ENCODE measurements at places on chromosomes 12 and 14.

GRCh38 chr12:62631471-62632410 is 165.1 kb downstream of the MON2 start:
- peak; percentile 99 for DNase-seq

DNA sequence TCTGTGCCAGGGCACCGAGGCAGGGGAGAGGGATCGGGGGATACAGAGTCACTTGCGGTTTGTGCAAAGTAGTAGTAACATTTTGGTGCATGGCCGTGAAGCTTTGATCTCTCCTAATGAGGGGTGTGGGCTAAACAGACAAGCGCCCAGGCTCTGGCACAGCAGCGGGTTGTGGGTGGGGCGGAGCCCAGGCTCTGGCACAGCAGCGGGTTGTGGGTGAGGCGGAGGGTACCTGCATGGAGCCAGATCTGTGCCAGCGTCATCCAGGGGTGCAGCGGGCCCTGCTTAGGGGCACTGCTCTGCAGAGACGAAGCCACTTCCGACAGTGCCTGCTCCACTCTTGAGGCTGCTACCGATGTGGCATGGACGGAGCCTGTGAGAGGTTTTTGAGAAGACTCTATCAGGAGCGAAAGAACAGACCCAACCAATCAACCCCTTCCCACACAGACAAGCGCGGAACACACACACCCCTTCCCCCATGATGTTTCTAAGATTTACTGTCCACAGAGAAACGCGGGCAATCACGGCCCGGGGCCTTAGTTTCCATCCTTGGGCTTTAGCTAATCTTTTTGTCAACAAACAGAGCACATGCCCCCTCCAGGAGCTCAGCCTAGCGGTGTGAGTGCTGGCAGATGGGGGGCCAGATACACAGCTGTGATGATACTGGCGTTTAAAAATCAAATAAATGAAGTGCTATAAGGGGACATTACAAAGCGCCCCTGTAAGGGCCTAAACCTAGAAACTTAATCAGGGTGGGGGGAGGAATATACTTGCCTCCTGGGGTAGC is 196.6 kb downstream of the CALM1 start:
- no peak for DNase-seq

GRCh38 chr14:36657399-36658122 is 4.1 kb upstream of the PAX9 start:
- DNase-seq, result no peak

DNA sequence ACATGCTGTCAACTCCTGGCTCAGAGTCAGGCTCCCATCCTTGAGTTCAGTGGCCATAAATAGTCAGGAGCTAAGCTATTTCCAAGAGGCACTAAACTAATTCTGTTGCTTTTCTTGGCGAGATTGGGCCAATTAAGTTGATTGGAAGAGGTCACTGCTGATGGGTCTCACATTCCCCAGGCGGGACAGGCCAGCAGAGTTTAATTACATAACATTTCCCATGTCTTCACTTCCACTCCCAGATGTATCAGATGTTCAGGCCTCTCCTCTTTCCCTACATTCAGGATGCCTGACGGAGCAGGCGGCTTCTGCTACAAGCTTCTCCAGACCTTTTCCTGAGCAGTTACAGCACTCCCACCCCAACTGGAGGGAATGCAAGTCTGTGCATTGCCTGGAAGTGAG is 5.3 kb downstream of the NTF3 start:
- no peak for DNase-seq

GRCh38 chr12:17593715-17594406 is 496.1 kb downstream of the RERGL start:
- no peak for DNase-seq

DNA sequence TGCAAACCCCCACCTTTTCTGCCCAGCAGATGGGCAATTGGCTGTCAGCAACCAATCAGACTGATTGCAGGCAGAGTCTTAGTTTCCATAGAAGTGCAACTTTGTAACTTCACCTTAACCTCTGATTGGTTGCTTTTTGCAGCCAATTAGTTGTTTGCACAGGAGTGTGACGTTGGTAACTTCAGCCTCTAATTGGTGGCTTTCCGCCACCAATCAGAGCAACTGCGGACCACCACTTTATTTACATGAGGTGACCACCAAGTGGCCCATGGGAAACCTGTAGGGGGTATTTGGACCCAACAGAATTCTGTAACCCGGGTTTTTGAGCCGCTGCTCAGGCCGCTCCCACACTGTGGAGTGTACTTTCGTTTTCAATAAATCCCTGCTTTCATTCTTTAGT is 32.3 kb downstream of the CDKN1B start:
- DNase-seq, result no peak

DNA sequence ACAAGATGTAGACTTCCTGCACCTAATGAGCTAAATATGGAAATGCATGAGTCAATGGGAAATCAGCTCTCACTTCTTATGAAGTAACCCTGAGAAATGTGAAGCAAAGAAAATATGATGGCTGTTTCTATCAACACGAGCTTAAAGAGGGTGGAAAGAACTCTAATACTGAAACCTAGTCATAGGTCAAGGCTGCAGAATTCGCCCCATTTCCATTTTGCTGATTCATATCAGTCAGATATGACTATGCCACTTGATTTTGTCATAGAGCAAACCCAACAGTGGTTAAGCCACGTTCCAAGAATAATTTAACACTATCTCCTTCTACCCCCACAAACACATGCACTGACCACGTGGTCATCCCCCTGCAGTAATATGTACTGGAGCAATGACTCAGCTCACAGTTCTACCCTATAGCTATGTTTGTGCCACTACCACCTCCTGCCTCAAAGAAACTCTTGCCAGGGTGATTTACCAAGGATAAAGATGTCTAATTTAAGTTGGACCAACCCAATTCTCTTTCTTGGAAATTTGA is 157.5 kb downstream of the TMTC3 start:
- peak; percentile 98 for DNase-seq

DNA sequence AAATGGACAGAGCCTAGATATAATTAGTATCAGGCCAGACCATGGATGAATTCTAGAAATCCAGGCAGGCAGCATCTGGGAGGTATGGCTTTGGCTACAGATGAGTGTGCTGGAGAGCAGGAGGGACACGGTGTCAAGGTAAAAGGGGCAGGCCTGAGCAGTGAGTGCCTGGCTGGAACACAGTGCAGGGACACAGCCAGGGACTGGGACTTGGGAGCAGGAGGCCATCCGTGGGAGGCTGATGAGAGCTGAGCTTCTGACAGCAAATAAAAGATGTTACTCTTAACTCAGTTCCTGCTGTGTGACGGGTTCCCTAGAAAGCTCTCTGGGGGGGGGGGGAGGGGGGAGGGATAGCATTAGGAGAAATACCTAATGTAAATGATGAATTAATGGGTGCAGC is 13.6 kb upstream of the LGALS3 start:
- no peak for DNase-seq

- no peak for DNase-seq
These were observed 7.4 kb downstream of the PPP1R13B start for GRCh38 chr14:103840014-103840413.

GRCh38 chr14:72111911-72112310 is 179.7 kb downstream of the RGS6 start:
- no peak for DNase-seq

DNA sequence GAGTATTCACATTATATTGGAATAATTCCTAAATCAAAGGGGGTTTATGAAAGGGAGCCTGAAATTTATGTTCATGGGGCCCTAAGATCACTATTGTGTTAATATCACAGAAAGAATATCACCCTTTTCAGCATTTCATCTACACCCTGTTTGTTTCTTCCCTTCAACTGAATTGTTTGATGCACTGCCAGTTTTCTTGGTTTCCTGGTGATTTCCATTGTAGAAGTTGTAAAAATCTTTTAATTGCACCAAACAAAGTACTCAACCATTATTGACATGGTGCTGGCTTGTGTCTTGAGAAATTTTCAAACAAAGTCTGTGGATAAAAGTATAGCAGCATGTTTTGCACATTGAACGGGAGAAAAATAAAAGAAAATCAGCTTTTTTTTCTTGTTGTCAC is 154.8 kb upstream of the PRKD1 start:
- no peak for DNase-seq

DNA sequence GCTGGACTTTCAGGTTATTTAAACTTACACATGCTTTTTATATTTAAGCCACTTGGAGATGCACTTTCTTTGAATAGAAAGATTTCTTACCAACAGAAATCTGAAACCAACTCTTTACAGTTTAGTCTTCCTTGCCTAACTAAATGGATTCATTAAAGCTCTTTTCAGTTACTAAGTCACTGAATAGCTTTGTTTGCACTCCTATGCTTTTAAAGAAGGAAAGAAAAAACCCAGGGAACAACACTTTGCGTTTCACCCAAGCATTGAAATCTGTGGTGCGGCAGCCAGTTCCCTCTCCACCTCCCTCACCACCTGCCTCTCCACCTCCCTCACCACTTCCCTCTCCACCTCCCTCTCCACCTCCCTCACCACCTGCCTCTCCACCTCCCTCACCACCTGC is 70.3 kb downstream of the RIMBP2 start:
- DNase-seq, result no peak

DNA sequence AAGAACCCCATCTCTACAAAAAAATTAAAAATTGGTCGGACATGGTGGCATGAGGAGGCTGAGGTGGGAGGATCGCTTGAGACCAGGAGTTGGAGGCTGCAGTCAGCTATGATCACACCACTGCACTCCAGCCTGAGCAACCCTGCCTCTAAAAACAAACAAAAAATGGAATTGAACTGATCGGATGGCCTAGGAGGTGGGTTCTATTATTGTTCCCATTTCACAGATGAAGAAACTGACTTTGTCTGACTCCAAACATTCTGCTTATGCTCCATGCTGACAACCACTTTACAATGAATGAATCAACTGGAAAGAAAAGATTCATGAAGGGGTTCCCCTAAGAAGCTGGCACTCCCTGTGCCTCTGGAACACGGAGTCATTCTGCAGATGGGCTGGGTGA is 47.3 kb downstream of the TRPV4 start:
- DNase-seq, result no peak

DNA sequence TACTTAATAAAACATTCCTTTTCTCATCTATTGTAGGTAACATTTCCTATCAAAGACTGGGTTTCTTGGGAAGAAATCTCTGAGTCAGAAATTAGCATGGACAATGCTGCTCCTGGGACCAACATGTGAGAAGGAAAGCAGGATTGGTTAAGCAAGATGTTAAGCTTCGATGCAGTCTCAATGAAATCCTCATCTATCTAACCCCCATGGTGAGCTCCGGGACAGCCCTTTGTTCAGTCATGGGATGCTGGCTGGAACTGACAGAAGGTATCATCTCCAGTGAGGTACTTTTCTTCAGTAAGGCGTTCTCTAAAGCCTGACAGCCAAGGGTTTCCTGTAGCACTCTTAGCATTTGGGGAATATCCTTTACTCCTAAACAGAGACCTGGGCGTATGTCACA is 82.8 kb upstream of the SINHCAF start:
- no peak for DNase-seq

DNA sequence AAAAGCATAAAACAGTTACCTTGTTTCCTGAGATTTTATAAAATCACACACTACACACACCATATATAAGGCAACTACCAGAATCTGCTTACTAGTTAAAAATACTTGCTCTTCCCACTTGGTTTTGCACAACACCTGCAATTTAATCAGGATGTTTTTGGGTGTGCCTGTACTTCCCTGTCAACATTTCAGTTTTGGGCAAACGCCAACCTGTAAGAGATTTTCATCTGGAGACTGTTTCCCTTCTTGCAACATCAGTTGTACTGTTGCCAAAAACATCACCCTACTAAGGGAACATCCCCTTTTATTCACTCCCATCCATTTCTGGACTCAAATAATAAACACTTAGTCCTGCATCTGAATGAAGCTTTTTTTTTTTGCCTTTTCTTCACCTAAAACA is 172.3 kb downstream of the DUSP6 start:
- peak; percentile 70 for DNase-seq

- peak; percentile 37 for DNase-seq
These were observed 75.8 kb downstream of the RIN3 start for GRCh38 chr14:92589213-92589852.

DNA sequence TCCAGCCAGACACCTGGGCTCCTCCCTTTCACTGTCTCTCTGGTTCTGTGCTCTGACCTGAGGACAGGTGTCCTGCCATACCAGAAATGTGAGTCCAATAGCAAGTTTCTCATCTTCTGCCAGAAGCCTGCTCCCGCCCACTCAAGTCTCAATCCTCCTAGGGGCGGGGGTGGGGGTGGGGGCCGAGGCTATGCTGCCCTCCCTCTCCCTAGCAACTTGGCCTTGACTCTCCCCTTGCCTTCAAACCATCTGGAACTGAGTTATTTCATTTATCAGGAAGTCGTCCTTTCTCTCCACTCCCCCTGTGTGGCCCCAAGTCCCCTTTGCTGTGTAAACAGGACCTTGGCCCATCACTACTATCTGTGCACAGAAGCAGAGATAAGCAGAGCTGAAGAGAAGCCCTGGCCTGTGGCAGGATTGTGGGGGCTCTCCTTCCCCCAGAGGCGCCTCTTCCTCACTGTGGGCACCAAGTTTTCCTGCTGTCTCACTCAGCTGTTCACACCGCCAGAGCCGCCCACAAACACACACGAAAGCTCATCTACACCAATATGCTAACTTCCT is 117.1 kb downstream of the DPF3 start:
- no peak for DNase-seq

- no peak for DNase-seq
These were observed 21.9 kb downstream of the HSPB8 start for GRCh38 chr12:119200601-119201000.

- DNase-seq, result no peak
These were observed 26.1 kb upstream of the DIO3 start for GRCh38 chr14:101535232-101535631.

DNA sequence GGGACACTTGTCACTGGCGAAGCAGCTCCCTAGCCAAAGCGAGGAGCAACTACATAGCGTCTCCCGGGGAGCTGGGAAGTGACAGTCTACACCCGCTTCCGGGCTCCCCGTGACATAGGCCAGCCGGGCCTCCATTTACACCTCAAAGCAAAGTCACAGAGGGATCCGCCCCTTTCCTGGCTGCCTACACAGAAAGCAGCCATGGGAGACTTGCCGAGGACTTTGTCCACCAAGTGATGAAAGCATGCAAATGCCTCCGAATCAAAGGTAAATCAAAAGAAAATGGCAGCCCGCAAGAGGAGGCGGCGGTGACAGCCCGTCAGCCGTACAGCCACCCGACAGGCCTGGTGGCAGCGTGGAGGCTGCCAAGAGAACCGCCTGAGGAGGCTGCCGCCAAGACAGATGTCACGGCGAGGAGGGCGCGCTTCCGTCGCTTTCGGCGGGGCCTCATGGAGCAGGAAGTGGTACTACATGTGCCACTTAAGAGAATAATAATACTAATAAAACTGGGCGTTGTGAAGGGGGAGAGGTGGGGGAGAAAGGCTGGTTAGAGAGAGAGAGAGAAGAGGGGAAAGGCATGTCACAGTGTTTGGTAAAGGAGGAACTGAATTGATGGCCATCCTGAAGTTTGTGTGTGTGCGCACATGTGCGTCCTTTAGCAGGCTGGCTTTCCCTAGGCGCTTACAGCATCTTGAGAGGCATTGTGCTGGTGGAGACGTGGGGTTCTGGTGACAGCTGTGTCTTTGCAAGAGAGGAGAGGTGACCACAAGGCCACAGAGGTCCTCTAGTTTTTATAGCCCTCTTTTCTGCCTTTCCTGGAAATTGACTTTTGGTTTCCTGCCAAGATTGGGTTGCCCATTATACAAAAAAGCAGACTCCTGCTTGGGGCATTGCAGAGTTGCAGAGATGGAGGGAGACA is 661.7 kb downstream of the VRK1 start:
- DNase-seq, result no peak
